NCI-H1105 (cell line): ENCODE measurements at places on chromosomes 12 and 14.
A peak's percentile ranks its signal among the peaks of the same experiment; 100 is the strongest.

DNA sequence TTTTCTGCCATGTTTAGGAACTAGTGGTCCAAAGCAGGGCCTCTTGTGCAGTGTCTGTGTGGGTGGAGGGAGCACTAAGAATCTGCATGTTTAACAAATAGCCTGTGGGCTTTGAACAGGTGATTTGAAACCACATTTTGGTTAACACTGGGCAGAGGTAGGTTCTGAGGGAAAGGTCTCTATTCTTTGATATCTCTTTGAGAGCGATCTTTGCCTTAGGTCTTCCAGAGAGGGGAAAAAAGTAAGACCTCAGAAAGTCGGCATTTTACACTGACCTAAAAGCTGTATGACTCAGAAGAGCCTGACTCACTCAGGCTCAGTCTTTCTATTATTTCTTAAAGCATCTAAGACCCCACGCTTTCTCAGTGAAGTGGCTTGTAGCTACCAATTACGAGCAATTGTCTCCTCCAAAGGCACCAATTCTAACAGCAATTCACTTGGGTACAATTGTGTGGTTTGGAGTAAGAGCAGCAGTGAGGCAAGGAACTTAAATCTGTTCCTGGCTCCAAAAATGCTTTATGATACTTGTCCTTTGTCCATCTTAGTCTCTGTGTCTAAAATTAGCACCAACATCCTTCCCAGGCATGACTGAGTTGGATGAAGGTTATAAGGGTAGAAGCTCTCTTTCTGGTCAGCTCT lies 8.8 kb downstream of the EIF2B2 start:
- DNase-seq, result no peak

GRCh38 chr12:124369055-124369826 lies 74.3 kb downstream of the RFLNA start:
- no peak for DNase-seq

DNA sequence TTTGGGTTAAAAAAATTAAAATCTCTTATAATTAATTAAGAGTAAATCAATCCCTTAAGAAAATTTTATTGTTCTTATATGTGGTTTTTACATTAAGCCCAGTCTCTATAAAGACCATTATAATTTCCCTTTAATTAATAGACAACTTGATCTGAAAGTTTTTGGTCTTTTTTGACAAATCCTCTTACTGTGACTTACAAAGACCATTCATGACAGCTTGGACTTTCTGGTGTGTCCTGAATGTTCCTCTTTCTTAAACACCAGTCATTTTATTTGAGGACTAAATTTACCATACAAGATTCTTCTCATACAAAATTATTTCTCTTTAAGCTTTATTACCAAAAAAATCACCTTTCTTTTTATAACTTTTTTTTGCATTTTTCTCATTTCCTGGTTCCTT lies 368.3 kb downstream of the ADGRD1 start:
- DNase-seq, result no peak

DNA sequence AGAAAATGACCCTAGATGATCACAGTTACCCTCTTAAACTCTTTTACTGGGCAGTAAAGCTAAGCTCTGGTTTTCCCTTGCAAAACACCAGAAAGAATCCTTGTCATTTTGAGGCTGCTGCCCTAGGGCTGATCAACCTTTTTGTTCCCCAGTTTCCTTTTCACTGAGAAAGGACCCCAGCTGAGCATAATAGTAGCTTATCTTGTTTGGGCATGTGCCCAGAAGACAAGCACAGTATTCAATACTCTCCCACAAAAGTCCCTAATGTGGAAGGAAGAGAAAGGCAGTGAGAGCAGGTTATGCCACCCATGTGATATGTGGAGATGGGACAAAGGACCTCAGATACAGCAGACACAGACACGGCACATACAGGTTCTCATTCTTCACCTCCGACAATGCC lies 332.6 kb upstream of the TMPO start:
- no peak for DNase-seq

- no peak for DNase-seq
Measured at GRCh38 chr14:104388541-104389325, 190.8 kb upstream of the C14orf180 start.

DNA sequence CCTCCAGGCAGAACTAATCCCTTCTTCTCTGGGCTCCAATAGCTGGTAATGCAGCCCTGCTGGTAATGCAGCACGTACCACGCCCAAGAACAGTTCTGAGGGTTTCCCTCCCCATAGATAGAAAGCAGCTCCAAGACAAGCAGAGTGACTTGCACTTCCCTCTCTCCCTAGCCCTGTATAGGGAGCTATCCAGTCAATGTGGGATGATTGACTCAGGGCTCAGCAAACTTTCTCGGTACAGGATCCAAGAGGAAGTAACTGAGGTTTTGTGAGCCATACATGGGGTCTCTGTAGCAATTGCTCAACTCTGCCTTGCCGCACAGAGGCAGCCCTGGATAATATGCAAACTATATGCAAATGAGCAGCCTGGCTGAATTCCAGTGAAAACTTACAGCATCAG lies 15.5 kb upstream of the FKBP4 start:
- DNase-seq, result no peak

GRCh38 chr12:114762490-114763110 lies 78.6 kb upstream of the TBX3 start:
- no peak for DNase-seq

DNA sequence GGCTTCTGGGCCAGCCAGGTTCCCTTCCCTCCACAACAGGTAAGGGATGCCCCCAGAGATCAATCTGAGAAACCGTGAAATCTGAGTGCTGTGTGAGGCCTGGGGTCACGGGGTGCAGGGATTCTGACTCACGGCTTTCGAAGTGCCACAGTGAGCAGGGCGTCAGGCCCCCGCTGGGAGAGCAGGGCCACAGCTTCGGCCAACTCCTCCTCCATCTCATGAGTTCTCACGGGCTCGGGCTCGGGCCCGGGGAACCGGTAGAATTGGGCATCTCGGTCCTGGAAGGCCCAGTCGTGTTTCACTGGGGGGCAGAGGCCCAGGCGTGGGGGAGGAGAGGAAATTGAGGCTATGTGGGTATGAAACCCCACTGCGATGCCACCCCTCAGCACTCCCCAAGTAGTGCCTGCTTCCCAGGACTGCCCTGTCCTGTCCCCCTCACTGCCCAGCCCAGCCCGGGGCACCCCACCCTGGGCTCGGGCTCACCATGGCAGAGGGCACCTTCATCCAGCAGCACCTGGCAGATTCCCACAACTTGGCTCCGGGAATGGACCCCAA lies 7.7 kb downstream of the RAPGEF3 start:
- no peak for DNase-seq

- peak; percentile 9 for DNase-seq
Measured at GRCh38 chr14:102320033-102320660, 601 bp downstream of the ZNF839 start.
